ENCODE measurements at places on chromosomes 5 and 9. TPM values are rescaled to one million over a fixed set of nuclear protein-coding genes. Genes with fewer than 3 reads are reported as not detected.

DNA sequence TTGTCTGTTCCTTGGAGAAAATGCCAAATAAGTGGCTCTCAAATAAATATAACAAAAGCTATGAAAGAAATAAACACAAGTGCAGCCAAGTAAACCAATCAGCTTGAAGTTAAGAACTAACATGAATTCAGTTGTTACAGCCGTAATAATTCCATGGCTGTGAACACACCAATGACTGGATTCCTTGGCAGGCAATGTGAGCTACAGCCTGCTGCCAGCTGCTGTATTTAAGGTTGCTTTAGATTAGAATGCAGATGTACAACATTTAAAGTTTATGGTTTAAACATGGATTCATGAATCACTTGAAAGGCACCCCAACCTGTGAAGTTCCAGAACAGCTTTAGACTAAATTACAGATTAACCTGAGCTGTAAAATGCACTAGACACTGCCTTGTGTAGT is 626.4 kb upstream of the SEMA6A start:
- H3K36me3 ChIP-seq, result no peaks in the 10 kb centered on the region
- H3K27me3 ChIP-seq, result no peaks in the 10 kb centered on the region
- no peak overlapping the region for H3K4me3 ChIP-seq

DNA sequence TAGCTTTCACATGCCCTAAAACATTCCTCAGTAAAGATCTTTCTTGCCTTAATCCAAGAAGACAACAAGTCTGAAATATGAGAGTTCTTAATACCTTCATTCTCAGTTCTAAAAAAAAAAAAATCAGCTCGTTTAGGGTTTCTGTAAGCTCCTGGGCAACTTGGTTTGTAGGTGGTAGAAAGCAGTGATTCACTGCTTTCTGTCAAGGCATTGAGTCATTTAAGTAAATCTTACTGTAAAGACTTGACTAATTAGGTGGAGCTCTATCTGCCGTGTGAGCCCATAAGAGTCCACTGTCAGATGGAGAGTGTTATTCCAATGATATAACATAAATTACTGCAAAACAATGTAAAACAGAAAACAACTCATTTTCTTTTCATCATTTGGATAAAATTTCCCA is 56.1 kb upstream of the MAST4 start:
- H3K36me3 ChIP-seq, result no peaks in the 10 kb centered on the region
- no peak overlapping the region for H3K4me3 ChIP-seq
- H3K27me3 ChIP-seq, result no peaks in the 10 kb centered on the region
- H3K4me1 ChIP-seq, result no peaks in the 10 kb centered on the region
- DNase-seq, result no peak

DNA sequence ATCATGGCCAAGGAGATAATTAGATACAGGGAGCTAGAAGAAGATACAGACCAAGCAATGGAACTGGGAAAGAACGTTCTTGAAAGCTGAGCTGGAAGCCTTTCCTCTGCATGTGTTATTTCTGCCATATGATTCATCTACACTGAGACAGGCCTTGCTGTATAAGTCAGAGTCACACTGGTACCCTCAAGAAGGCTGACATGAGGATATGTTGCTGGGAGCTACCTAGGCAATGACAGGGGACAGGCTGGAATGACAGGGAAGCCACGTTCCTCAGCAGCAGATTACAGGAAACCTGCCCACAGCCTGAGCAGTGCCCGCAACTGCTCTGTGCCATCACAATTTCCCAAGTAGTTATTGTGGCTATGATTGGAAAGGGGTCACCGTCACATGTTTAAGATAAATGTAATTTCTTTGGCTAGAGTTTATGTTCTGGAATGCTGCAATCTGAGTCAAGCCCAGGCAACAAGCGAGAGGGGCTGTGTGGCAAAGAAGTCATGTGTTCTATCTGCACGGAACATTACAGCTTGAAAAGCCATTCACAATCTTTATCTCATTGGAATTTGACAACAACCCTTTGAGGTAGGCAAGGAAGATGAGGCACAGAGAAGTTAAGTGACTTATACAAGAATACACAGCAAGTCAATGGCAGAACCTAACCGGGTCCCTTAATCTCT is 108.2 kb downstream of the TTLL11 start:
- no peak overlapping the region for H3K4me3 ChIP-seq
- no peak overlapping the region for H3K27ac ChIP-seq
- no peaks in the 10 kb centered on the region for H3K4me1 ChIP-seq
- no peak for DNase-seq

GRCh38 chr5:34003941-34004340 is 3.9 kb downstream of the AMACR start:
- no peak overlapping the region for H3K27ac ChIP-seq
- H3K36me3 ChIP-seq, result peaks cover 10% of the 10 kb centered on the region
- H3K4me3 ChIP-seq, result no peak overlapping the region
- peaks cover 10% of the 10 kb centered on the region for H3K4me1 ChIP-seq
- no peak for DNase-seq
- H3K27me3 ChIP-seq, result no peaks in the 10 kb centered on the region

DNA sequence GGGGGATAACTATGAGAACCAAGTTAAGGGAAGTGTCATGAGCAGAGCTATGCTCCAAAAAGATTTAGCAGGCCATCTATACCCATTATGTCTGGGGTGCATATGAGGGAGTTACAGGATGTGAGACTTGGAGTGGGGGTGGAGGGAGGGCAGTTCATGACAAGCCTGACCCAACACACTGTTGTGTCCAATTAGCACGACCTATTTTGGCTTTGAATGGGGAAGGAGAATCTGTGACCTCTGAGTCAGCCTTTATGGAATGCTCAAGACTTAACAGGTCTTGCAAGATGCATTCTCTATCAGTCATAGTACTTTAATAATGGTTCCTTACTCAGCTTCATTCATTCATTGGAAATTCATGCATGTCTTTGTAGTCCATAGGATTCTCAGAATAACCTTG is 71.7 kb downstream of the GRIA1 start:
- no peak overlapping the region for H3K4me3 ChIP-seq
- H3K36me3 ChIP-seq, result no peaks in the 10 kb centered on the region
- H3K27ac ChIP-seq, result no peak overlapping the region
- H3K4me1 ChIP-seq, result no peaks in the 10 kb centered on the region
- H3K27me3 ChIP-seq, result no peaks in the 10 kb centered on the region

DNA sequence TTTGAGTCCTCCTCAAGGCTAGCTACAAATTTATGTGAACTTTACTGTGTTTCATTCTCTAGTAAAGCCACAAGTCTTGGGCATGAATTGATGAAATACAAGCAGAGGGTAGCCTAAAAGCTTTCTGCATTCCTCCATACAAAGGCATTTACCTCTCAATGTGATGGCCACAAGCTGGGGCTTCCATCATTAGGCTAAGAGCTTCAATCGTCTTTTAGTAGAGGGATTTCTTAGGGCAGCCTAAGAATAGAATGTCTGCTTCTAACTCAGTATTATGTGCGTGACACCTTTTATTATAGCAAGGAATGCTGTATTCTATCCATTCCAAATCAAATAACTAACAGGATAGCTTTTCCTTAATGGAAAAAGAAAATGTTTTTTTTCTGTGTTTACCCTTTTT is 3.7 kb downstream of the PLAC8L1 start:
- no peaks in the 10 kb centered on the region for H3K27me3 ChIP-seq
- no peaks in the 10 kb centered on the region for H3K4me1 ChIP-seq
- no peak overlapping the region for H3K27ac ChIP-seq
- H3K36me3 ChIP-seq, result no peaks in the 10 kb centered on the region

The GPX3 gene
- not detected for total RNA-seq

The ENHO gene
- 0.35 TPM for total RNA-seq
